ENCODE measurements at places on chromosomes 7 and 10. TPM values are rescaled to one million over a fixed set of nuclear protein-coding genes. Genes with fewer than 3 reads are reported as not detected.

GRCh38 chr10:11205030-11205772, 187.5 kb downstream of the CELF2 start:
- H3K27ac ChIP-seq: no peak overlapping the region
- peaks cover 11% of the 10 kb centered on the region for H3K4me1 ChIP-seq

GRCh38 chr10:46522295-46523118, 34.0 kb downstream of the GPRIN2 start:
- no peaks in the 10 kb centered on the region for H3K36me3 ChIP-seq
- no peaks in the 10 kb centered on the region for H3K4me1 ChIP-seq
- DNase-seq: peak; percentile 51
- no peak overlapping the region for H3K27ac ChIP-seq

GRCh38 chr7:157111311-157111710, 27.4 kb upstream of the UBE3C start:
- H3K4me1 ChIP-seq: no peaks in the 10 kb centered on the region
- H3K36me3 ChIP-seq: no peaks in the 10 kb centered on the region
- peak; percentile 38 for DNase-seq
- no peak overlapping the region for H3K27ac ChIP-seq

SLC13A1 gene
- not detected for total RNA-seq

DNA sequence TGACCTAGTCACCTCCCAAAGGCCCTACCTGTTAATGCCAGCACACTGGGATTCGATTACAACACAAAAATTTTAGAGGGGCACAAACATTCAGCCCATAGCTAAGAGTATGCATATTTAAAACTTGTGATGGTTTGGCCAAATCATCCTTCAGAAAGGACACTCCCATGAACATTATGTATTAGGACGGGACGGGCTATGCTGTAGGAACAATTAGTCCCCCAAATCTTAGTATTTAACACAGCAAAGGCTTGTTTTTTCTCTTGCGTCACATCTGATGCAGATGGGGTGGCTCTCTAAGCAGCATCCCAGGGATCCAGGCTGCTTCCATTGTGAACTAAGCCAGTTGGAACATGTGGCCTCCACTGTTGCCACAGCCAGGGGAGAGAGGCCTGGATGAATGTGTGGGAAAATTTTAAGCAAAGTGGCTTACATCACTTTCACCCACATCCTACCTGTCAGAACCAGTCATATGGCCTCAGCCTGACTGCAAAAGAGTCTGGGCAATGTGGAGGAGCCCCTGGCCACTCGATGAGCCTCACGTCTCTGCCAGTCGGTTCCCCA, 26.6 kb downstream of the CHST3 start:
- H3K27ac ChIP-seq: peak overlapping the region; percentile 19
- no peaks in the 10 kb centered on the region for H3K4me1 ChIP-seq
- H3K36me3 ChIP-seq: no peaks in the 10 kb centered on the region
- H3K27me3 ChIP-seq: no peaks in the 10 kb centered on the region

- H3K4me3 ChIP-seq: no peak overlapping the region
- no peaks in the 10 kb centered on the region for H3K27me3 ChIP-seq
- DNase-seq: no peak
- H3K27ac ChIP-seq: no peak overlapping the region
- H3K4me1 ChIP-seq: no peaks in the 10 kb centered on the region
- no peaks in the 10 kb centered on the region for H3K36me3 ChIP-seq
These were observed 40.5 kb downstream of the HTR7 start for GRCh38 chr10:90817128-90817889.

DNA sequence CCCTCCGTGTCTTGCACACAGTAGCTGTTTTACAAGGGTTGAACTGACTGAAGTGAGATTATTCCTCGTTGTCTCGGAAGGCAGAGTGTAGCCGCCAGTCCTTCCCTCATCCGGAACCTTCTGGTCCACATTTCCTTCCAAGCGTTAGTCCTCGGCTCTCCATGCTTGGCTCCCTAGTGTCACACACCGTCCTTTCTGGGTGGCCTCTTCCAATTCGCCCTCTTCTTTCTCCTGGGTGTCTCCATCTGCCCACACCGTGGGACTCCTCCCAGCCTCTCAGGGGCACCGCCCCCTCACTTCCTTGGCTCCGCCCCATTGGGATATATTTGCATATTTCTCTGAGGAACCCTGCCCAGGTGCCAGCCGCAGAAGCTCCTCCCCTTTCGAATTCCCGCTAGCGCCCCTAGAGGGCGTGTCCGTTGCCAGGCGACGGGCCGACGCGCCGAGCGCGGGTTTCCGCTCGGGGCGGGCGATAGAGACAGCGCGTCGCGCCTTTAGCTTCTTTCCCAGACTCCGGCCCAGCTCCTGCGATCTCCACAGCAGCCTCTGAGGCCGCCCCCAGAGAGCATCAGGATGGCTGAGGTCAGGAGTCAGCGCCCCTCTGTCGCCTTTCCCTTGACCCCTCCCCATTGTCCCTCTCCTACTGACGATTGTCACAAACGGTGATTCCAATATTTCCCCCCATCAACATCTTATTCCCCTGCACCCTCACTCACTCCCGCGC, at the start of gene CFAP58:
CFAP58 (plus strand) TSS at position 509 of the 724 bp plus-strand sequence; CDS start at position 574, 65 bp downstream.
- H3K4me3 ChIP-seq: peak within 1 kb of the TSS; percentile 32
- H3K4me1 ChIP-seq: peaks cover 25% of the 10 kb centered on the region
- H3K27ac ChIP-seq: no peak within 1 kb of the TSS
- DNase-seq: peak; percentile 94
- H3K27me3 ChIP-seq: no peaks in the 10 kb centered on the region

DNA sequence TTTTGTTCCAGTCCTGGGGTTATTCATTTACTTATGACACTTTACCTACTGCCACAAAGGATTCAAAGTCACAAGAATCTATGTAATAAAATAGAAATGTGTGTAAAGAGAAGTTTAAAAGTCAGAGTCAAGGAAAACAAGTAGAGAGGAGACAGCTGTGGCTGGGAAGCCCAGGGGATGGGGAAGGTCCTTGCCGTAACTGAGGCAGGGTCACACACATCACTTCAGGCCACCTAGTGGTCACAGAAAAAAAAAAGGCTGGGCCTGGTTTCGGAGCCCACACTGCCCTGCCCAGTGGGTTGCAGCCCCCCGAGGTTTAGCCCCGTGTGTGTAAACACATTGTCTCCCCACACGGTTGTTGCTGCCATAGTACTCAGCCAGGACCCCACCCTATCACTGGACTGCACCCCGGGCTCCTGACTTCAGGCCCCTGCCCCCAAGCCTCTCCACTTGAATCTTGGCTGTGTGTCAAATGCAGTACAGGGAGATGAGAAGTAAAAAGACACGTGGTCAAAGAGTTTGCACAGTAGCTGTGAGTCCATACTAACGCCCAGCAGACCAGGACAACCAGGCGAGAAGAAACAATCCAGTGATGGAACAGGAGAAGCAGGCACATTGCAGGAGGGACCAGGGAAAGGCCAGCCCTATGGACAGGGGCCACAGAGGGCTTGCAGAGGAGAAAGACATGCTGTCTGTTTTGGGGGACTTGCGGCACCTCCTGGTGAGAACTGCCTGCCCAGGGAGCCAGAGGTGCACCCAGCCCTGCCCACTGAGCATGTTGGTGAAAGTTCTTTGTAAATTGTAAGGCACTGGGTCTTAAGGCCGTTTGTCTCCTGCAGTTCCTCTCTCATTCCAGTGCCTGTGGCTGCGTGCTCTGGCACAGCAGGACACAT, 91.4 kb upstream of the MACROH2A2 start:
- no peaks in the 10 kb centered on the region for H3K36me3 ChIP-seq
- no peaks in the 10 kb centered on the region for H3K27me3 ChIP-seq
- H3K4me3 ChIP-seq: no peak overlapping the region
- no peak for DNase-seq
- H3K27ac ChIP-seq: no peak overlapping the region

- no peak for DNase-seq
- no peaks in the 10 kb centered on the region for H3K27me3 ChIP-seq
- H3K36me3 ChIP-seq: no peaks in the 10 kb centered on the region
- H3K4me3 ChIP-seq: no peak overlapping the region
- no peaks in the 10 kb centered on the region for H3K4me1 ChIP-seq
These were observed 23.5 kb downstream of the CH25H start for GRCh38 chr10:89183571-89183970.

GRCh38 chr10:108052981-108053380, 888.5 kb upstream of the SORCS1 start:
- no peak for DNase-seq
- no peak overlapping the region for H3K4me3 ChIP-seq
- no peaks in the 10 kb centered on the region for H3K4me1 ChIP-seq
- no peak overlapping the region for H3K27ac ChIP-seq

GRCh38 chr10:12890958-12891357, 110.6 kb downstream of the CCDC3 start:
- no peaks in the 10 kb centered on the region for H3K36me3 ChIP-seq
- no peak overlapping the region for H3K27ac ChIP-seq
- no peak for DNase-seq
- peaks cover 6% of the 10 kb centered on the region for H3K4me1 ChIP-seq
- no peak overlapping the region for H3K4me3 ChIP-seq
- no peaks in the 10 kb centered on the region for H3K27me3 ChIP-seq

OPN1SW gene
- total RNA-seq: not detected

DNA sequence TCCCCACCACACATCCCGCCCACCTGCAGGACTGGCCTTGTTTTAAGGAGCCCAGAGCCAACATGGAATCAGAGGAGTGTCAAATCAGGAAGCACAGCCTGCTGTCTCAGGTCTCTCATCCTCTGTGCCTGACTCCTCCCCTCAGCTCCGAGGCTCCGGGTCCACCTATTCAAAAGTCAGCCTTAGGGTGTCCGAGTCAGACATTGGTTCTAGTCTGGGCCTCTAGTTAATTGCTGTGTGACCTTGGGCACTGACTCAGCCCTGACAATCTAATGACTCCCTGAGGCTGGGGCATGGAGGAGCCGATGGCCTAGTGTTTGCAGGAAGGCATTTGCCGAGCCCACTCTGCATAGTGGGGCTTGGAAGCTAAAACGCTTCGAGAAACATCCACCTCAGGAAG, 223.1 kb upstream of the PPP2R2D start:
- no peaks in the 10 kb centered on the region for H3K27me3 ChIP-seq
- H3K4me1 ChIP-seq: no peaks in the 10 kb centered on the region
- DNase-seq: no peak
- H3K36me3 ChIP-seq: no peaks in the 10 kb centered on the region
- H3K4me3 ChIP-seq: no peak overlapping the region

SYT15 gene
- 1.4 TPM for total RNA-seq

DNA sequence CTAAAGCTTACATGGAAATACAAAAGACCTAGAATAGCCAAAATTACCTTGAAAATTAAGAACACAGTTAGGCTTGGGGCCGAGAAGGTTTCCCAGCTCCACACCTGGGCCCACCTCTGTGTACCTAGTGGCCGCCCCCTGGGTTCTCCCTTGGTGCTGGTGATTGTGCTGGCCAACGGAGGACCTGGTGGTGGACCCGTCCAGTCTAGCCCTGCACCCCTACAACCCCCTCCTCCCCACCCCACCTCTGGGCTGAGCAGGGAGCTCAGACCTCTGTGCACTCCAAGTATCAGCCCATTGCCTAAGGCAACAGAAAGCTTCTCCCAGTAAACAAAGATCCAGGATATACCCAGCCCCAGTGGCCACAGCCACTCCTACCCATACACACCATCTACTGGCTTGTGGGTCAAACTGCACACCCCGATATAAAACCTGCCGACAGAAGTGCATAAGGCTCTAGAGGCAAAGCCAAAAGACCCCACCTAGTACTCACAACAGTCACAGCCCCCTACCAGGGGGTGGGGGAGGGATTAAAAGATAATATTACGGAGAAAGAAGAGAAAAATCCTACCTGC, 105.0 kb upstream of the DIP2C start:
- H3K27ac ChIP-seq: no peak overlapping the region
- H3K4me3 ChIP-seq: no peak overlapping the region
- H3K36me3 ChIP-seq: no peaks in the 10 kb centered on the region
- DNase-seq: peak; percentile 39
- H3K4me1 ChIP-seq: no peaks in the 10 kb centered on the region

CYP2C19 gene
- not detected for total RNA-seq

DNA sequence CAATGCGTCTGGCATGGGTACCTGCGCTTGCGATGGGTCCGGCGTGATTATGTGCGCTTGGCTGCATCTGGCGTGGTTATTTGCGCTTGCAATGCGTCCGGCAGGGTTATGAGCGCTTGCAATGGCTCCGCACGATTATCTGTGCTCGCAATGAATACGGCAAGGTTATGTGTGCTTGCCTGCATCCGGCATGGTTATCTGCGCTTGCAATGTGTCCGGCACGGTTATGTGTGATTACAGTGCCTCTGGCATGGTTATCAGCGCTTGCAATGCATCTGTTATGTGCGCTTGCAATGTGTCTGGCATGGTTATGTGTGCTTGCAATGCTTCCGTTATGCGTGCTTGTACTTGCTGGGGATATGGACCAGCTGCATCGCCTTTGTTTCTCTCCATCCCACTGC, 37.7 kb downstream of the RBAK start:
- H3K4me3 ChIP-seq: no peak overlapping the region
- no peaks in the 10 kb centered on the region for H3K27me3 ChIP-seq

DNA sequence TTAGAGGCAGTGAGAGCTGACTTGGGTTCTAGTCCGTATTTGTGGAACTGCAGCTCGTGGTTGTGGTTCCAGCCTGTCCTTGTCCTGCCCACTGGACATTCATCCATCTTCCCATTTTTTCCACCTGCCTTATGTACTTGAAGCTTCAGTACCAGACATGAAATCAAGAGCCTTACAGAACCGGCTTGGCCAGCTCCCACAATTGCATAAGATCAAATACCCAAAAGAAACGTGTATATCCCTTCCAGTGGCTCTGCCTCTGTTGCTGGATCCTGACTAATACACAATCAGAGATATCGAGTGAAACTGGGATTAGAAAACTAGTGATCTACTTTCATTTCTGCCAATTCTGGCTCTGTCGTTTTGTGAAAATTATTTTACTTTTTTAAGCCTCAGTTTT, 23.8 kb upstream of the LIPA start:
- H3K4me1 ChIP-seq: peaks cover 36% of the 10 kb centered on the region
- H3K27me3 ChIP-seq: no peaks in the 10 kb centered on the region
- no peaks in the 10 kb centered on the region for H3K36me3 ChIP-seq

CALHM3 gene
- total RNA-seq: not detected

GRCh38 chr7:44189993-44190872, 994 bp upstream of the GCK start:
- H3K4me1 ChIP-seq: no peaks in the 10 kb centered on the region
- peaks cover 5% of the 10 kb centered on the region for H3K27me3 ChIP-seq
- H3K4me3 ChIP-seq: no peak overlapping the region
- H3K36me3 ChIP-seq: no peaks in the 10 kb centered on the region
- DNase-seq: no peak

DNA sequence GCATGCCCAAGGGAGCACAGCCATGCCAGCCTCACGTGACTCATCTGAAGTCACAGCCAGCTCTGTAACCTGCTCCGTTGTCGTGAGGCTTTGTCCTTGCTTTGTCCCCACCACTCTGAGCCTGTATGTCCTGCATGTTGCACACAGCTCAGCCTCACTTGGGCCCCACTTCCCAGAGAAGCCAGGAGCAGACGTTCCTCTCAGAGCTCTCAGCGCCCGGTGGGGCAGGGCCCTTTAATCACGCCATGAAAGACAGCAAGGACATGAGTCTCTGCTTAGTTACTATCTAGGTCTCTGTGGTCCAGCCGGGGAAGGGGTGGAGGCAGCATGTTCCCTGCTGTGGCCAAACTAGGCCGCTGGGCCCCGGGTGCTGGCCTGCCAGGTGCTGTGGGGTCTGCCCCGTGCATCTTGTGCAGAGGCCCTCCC, 127.4 kb upstream of the FAM20C start:
- H3K4me1 ChIP-seq: peaks cover 14% of the 10 kb centered on the region
- H3K27me3 ChIP-seq: no peaks in the 10 kb centered on the region
- H3K4me3 ChIP-seq: no peak overlapping the region
- H3K27ac ChIP-seq: no peak overlapping the region
- H3K36me3 ChIP-seq: no peaks in the 10 kb centered on the region
- peak; percentile 66 for DNase-seq

GRCh38 chr10:15563246-15563645, 156.5 kb downstream of the ITGA8 start:
- H3K27ac ChIP-seq: no peak overlapping the region
- H3K27me3 ChIP-seq: no peaks in the 10 kb centered on the region
- DNase-seq: no peak
- no peak overlapping the region for H3K4me3 ChIP-seq
- H3K36me3 ChIP-seq: no peaks in the 10 kb centered on the region
- H3K4me1 ChIP-seq: no peaks in the 10 kb centered on the region
